ENCODE measurements at places on chromosomes 3 and 15.

- ATAC-seq: no peak
These were observed 851.0 kb downstream of the DIPK2A start for GRCh38 chr3:144822671-144823070.

GRCh38 chr3:180947761-180948390, 35.4 kb downstream of the FXR1 start:
- no peak for ATAC-seq

- no peak for ATAC-seq
These were observed 10.4 kb downstream of the COL6A6 start for GRCh38 chr3:130527426-130527825.

DNA sequence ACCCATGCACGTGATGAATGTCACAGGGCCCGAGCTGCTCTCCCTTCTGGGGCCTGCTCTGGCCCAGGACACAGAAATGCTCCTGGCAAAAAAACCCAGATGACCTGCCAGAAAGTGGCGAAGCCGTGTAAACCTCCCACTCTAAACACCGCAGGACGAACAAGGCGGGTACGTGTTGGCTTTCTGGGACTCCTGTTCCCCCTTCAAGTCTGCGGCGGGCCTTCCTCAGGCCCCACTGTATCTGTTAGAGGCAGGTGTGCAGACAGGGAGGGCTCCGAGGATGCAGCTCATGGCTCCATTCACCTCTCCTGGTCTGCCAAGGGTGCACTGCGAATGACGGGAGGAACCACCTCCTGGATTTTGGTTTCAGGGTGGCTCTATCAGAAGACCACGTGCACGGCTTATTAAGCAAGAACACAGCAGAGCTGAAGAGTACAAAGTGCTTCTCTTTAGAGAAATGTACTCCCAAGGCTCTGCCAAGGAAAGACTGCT, 173.8 kb downstream of the ADAMTS17 start:
- no peak for ATAC-seq

- ATAC-seq: no peak
These were observed 2.3 kb downstream of the RASGRP1 start for GRCh38 chr15:38562278-38562677.

DNA sequence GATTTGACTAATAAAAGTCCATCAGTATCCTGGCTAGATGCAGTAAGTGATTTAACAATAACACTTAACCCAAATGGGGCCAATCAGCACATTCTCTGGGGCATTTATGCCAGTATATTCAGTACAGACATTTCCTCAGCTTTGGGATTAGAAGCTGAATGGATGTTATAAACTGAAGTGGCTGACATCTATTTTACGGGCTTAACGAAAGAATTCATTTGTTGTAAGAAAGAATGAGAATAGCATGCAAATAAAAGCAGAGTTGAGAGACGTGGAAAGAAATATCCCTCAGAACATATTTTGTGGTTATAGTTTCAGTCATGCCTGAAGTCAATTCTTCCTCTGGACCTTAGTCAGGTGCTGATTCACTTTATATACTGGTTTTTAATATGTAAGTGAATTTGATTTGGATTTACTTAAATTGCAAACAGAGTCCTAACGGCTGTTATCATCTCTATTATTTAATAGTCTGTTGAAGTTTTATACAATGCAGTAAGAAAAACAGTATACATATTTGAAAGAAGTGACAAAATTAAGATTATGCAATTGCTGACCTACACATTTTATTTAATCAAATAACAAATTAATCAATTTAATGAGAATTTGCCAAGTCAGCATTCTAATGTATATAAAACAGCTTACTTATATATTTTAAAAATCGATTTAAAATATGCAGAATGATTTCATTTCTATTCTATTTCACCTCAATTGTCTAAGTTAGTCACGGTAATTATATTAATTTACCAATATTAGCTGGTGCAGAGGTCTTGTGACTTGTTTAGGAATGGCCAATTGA, 513.9 kb upstream of the CADM2 start:
- no peak for ATAC-seq

DNA sequence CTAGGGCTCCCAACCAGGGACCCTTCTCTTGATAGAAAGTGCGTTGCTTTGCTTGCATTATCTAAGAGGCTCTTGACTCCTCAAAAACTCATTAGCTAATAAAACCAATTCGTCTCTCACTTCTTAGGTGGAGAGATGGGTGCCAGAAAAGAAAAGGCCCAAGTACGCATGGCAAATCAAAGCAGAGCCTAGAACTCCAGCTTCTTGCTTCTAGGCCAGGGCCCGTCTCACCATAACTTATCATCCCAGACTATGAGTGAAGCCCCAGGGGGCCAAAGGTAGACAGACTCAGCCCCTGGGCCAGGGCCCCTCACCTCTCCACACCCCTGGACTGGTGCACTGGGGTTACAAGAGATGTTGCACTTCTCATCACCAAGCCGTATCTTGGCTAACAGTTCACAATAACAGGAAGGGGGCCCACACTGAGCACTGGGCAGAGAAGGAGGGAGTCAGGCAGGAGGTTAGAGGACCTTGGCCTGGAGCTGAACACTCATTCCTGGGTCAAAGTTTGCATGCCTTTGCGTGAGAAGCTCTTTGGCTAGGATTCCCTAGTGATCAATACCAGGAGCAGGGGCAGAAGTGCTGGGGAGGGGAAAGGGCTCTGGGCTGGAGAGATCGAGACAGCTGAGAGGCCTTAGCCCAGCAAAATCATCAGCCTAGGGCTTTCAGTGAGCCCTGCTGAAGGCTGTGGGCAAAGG, 5.4 kb upstream of the CYP1A1 start:
- ATAC-seq: no peak

GRCh38 chr15:78306176-78306774, 6.9 kb upstream of the SKIC8 start:
- ATAC-seq: peak; percentile 46

GRCh38 chr15:39756806-39757522, 25.7 kb downstream of the FSIP1 start:
- peak; percentile 58 for ATAC-seq

GRCh38 chr15:90650117-90650955, 66.8 kb upstream of the BLM start:
- ATAC-seq: no peak

- ATAC-seq: peak; percentile 72
These were observed 221.2 kb downstream of the TUSC7 start for GRCh38 chr3:116930786-116931185.

DNA sequence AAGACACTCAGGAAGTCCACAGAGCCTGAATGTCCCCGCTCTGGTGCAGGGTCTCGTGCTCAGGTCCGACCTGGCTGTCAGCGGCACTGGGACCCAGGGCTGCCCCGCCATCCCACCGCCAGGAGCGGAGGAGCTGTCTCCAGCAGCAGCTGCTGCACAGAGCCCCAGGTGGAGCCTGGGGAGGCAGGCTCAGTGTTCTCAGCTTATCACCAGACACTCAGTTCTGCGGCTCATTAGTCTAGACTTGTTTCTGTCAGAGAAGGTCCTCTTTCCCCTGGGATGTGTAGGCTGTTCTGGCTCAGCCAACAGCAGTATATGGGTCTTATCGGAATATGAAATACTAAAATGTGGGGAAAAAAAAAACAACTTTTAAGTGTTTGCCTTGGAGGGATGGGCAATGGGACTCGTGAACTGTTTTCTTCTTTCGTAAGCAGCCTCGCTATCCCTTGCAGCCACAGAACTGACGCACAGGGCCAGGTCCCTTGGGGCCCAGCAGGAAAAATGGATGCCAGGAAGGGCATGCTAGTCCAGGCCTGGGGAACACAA, 75.9 kb downstream of the KLF13 start:
- ATAC-seq: no peak

GRCh38 chr15:56582785-56583184, 117.8 kb upstream of the MNS1 start:
- no peak for ATAC-seq

All from SK-N-SH treated with all-trans-retinoic acid at 6 μM for 48 hours (cell line).